ENCODE measurements at places on chromosomes 7 and 10.

DNA sequence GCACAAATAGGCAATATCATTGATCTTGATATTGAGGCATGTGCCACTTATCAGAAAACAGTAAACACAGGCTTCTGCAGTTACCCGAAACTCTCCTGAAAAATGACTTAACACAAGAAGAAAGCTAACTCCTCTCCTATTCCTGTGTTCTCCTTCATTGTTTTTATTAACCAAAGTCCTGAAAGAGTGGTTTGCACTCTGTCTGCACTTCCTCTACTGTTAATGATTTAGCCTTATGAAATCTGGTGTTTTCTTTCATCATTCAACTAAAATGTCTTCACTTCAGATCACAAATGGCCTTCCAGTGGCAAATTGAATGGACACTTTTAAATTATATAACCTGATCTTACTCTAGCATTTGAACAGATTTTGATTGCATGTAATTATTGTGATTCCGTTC is 630.6 kb upstream of the PHF14 start:
- no peak for DNase-seq

- DNase-seq = no peak
Observed at GRCh38 chr10:69645296-69646184, 15.5 kb downstream of the FAM241B start.

DNA sequence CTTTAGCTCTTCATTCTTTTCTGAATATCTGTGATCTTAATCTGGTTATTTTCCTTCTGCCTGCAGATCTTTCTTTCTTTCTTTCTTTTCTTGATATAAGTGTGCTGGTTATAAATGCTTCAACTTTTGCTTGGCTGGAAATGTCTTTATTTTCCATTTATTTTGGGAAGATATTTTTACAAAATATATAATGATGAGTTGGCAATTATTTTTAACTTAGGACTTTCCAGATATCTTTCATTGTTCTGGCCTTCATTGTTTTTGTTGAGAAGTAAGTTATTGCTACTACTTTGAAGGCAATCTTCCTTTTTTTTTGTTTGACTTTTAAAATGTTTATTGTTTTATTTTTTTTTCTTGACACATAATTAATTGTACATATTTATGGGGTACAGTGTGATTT is 75.3 kb downstream of the ZNF503 start:
- DNase-seq = no peak

- no peak for DNase-seq
Observed at GRCh38 chr7:32063614-32064013, 6.6 kb downstream of the PDE1C start.

- no peak for DNase-seq
Observed at GRCh38 chr10:123883673-123884320, 7.8 kb downstream of the CPXM2 start.

- DNase-seq = no peak
Observed at GRCh38 chr7:132311733-132312132, 264.5 kb downstream of the PLXNA4 start.

- no peak for DNase-seq
Observed at GRCh38 chr10:111479966-111480365, 403.1 kb downstream of the ADRA2A start.

DNA sequence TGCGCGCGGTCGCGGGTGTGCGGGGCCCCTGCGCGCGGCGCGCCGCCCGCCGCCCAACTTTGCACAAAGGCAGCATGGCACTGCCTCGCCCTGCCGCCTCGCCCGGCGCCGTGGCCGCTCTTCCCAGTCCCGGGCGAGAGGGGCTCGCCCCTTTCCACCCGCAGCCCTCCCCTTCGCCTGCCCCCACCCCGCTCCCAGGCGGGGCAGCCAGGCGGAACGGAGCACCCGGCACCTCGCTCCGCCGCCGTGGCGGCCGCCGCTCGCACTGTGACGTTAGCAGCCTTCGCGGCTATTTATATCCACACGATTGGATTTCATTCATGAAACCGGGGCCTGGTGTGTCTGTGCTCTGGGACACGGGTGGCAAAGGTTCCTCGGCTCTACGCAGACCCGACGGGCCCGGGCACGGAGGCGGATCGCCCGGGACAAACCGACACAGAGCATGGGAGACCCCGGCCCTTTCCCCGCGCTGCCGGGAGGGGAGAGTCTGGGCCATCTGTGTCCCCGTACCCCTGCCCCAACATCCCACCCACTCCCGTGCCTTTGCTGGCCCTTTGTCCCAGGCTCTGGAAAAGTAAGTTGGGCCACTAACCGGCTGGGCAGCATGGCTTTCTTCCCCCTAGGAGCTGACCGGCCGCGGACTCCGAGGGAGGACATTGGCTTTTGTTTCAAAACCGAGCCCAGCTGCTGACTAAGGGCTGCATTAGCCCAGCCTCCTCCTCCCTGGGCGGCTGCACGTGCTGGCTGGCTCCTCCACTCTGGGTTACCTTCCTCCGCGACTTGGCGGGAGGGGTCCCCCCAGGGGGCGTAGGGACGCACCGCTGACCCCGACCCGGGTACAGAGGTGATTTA is at the start of gene RHOBTB1:
Gene RHOBTB1, minus strand, starts transcription at position 128 of the 852 bp plus-strand sequence. CDS start 32,643 bp downstream, outside the sequence.
- DNase-seq = peak; percentile 43

DNA sequence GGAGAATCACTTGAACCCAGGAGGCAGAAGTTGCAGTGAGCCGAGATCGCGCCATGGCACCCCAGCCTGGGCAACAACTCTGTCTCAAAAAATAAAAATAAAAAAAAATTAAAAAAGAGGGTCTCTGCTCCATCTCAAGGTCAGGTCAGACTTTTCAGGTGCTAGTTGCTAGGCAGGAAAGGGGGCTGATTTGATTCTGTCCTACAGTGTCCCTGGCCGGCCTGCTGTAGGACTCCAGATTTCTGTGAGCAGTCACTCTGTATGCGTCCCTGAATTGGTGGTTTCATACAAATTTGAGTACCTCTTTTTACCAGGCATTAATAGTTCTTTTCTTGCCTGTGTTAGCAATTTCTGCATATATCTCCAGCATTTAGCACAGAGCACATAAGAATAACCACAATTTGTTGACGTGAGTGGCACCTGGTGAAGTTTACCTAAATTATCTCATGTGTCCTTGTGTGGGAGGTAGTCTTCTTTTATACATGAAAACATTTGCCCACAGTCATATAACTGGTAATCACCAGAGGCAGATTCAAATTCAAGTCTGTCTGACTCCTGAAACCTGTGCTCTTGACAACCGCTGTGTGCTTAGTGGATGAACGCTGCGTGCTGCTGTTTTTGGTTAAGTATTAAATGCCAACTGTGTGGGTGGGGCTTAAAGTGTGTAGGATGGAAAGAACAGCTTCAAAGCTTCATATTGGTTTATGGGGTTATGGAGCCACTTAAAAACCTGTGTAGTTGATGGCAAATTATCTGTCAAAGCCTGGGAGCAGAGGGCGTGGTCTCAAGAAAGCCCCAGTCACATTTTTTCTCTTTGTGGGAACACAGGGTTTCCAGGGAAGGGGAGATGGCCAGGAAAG is 3.2 kb upstream of the ZNF775 start:
- no peak for DNase-seq

DNA sequence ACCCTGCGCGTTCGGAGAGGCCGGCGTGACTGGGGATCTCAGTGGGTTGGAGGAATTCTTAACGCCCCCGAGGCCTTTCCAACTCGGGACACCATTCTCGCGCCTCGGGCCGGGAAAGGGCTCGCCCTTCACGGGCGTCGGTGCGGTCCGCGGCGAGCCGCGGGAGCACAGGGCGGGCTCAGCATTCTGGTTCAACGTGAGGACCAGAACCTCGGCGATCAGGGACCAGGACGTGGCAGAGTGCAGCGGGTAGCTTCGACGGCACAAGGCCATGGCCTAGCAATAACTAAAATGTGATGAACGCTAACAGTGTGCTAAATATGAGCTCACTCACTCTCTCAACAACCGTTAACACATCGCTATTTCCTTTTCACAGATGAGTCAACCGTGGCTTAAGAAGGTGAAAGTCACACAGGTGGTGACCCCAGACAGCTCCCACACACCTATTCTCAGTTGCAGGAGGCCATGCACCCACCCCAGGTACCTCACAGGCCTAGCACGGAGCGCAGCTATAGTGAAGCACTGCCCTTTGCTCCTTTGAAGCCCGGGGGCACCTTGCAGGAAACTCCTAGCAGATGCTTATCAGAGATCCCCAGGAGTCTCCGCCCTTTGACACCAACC is 4.5 kb upstream of the EMX2 start:
- DNase-seq = no peak

GRCh38 chr10:57624856-57625592 is 642.7 kb downstream of the IPMK start:
- DNase-seq = no peak

DNA sequence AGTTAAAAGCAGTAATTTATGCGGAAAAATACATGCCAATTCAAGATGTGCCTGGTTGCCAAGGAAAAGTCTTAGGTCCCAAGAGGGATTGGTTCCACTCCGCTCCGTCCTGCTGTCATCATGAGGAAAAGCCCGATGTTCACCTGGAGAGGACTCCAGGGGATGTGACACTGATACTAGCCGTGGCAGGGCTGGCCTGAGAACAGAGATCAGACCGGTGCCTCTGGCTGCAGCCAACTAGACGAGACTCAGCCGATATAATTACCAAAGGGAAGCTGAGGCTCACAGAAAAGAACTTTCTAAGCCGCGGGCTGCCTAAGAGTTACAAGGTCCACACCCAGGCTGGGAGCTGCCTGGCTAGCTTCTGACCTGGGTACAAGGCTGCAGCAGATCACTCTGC is 81.3 kb upstream of the UNC5B start:
- DNase-seq = no peak

DNA sequence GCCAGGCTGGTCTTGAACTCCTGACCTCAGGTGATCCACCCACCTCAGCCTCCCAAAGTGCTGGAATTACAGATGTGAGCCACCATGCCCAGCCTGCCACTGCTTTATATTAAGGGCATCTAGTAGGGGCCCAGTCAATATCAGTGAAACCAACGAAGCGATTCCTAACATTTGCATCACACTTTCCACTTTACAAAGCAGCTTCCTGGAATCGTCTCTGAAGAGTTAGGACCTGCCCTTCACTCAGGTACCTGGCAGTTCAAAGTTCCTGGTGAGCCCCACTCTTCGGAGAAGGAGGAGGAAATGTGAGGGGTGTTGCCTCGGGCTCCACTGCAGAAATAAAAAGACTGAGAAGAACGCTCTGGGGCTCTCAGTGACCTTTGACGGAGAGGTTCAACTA is 31.1 kb upstream of the EZH2 start:
- DNase-seq = no peak

GRCh38 chr7:155489158-155489840 is 31.4 kb downstream of the EN2 start:
- DNase-seq = no peak

DNA sequence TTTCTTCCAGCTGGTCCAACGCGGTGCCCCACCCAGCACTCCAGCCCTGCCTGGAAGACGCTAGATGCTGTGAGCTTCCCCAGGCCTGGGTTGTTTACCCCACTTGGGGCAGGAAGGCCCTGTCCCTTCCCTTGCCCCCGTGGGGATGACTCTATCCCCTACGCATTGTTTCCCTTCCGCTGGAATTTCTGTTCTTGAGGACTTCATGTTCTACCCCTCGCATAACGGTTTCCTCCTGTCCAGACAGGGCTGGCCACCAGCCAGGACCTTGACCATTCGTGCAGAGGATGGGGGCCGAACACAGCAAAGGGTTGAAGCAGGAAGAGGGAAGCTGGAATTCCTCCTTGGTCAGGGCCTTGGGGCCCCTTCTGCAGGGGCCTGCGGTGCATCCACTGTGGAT is 14.7 kb upstream of the SERPINE1 start:
- DNase-seq = no peak
